ENCODE measurements at places on chromosomes 2 and 18.

DNA sequence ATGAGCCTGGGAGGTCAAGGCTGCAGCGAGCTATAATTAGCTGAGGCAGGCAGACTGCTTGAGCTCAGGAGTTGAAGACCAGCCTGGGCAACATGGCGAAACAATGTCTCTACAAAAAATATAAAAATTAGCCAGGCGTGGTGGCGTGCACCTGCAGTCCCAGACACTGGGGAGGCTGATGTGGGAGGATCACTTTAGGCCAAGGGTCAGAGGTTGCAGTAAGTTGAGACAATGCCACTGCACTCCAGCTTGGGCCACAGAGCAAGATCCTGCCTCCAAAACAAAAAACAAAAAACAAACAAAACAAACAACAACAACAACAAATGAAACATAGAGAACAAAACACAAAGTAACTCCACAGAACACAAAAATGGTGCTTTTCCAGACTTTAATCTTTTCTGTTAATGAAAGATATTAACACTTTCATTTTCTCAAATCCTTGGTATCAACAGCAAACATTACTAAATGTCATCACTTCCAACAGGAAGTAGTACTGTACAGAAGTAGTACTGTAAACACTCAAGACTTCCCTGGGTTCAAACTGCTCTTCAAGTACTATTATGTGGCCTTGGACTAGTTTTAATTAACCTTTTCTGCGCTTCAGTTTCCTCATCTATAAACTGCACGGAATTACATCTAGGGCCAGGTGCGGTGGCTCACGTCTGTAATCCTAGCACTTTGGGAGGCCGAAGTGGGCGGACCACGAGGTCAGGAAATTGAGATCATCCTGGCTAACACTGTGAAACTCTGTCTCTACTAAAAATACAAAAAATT is 27.9 kb downstream of the PUM2 start:
- no peak for DNase-seq

DNA sequence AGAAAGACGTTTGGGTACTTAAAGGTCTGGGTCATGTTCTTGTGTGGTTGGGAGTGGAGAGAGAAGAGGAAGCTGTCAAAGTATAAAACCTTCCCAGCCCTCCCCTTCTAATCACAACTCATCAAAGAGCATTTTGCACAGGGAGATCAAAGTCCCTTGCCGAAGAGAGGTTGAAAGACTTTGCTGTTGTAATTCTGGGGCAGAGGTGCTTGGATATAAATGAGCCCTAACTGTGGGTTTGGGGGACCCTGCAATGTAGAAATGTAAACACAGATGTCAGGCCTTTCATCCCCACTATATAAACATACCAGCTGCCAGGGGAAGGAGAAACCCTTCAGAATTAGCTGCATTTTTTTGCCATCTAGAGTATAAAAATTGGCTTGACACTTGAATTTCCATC is 182.1 kb downstream of the ETAA1 start:
- no peak for DNase-seq

DNA sequence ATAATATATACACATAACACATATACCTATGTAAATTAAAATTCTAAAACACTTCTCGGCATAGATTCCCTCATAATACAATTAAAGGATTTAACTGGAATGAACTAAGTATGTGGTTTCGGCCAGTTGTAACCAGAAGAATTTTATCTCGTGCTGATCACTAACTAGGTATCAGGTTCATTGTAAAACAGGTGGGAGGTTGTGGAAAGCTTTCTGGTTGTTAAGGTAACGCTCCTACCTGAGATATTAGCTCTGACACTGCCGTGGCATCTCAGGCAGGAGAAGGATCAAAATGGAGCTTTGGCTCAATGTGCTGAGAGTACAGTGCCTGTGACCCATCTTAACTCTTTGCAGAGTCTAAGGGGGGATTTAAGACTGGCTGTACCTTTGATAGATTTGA is 42.5 kb downstream of the SLC9A2 start:
- no peak for DNase-seq

DNA sequence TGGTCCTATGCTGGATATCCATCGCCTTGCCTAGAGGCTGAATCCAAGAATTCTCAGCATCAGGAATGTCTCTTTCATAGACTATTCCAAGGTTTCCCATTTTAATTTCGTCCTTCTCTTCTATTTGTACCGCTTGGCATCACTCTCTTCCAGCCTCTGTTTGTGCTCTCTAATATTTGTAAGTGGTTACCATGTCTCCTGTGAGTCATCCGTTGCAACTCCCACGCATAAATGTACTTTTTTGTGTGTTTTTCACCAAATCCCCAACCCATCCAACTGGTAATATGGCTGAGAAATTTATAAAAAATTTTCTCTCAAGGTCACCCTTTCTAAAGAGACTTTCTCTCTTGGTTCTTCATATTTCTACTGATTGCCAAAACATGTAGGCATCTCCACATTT is 21.8 kb downstream of the COLEC12 start:
- DNase-seq: no peak

- DNase-seq: no peak
These were observed 1167.5 kb downstream of the DPP10 start for GRCh38 chr2:115609978-115610377.

DNA sequence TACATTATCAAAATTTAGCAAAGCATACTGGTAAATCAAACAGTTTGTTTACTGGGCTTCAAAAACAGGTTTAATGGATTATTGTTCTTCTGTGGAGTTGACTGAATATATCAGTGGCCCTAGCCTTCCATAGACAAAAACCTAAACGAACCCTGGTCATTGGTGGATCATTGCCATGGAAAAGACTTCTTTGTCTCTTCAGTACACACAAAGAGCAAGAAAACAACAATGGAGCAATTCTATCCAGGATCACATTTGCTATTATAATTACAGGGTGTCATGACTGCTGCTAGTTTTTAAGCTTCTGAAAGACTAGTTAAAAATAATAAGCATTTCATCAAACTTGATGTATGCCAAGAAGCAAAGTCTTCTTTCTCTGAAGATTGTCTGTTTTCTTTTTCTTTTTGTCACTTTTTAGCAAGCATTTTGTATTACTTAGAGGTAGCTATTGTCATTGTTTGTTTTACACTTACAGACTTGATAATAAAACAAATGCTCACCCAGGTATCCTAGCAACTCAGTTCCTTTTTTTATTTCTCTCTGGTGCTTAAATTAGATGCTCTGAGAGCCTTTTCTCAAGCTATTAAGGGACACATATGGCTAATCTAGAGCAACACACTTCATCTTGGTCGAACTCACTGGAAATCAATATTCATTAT is 1228.7 kb upstream of the DDX18 start:
- DNase-seq: no peak

DNA sequence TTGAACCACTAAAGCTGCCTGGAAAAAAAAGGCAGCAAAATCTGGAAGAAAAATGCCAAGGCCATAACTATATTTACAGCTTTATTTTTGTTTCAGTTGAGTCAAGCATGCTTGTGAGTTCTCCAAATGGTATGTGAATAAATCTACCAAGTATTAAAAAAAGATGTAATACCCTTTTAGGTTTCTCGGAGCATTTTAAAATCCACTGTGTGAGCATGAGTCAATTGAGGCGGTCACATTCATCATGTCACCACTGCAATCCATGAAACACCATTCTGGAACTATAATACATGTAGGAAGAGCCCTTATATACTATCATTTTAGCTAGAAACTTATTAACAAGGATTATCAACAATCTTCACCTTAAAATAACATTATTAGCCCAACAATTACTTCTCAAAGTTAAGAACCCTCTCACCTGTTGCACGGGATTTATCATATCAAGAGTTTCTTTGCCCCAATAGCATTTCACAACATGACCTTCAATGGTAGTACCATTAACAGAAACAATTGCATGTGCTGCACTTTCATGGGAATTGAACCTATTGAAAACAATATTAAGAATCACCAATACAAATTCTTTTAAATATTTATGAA is 24.2 kb upstream of the C2orf42 start:
- no peak for DNase-seq

GRCh38 chr18:48929941-48930713 is 20.6 kb downstream of the SMAD7 start:
- DNase-seq: no peak

GRCh38 chr2:84925336-84925723 is 19.9 kb downstream of the TMSB10 start:
- no peak for DNase-seq

DNA sequence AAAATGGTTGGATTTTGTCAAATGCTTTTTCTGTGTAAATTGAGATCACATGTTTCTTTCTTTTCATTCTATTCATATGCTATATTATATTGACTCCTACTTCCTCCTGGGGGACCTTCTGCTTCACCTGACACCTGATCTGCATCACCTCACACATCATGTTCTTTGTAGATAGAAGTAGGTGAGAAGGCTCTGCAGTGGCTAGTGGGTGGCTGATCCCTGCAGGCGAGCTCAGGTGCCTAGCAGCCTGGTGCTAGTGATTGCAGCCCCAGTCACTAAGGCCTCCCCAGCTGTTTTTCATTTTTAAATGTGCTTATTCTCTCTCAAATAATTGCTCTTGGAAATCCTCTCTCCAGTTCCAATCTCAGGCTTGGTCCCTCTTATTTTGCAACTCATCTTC is 33.6 kb downstream of the MC4R start:
- no peak for DNase-seq

GRCh38 chr18:45688113-45688512 is 35.9 kb upstream of the SLC14A1 start:
- no peak for DNase-seq

GRCh38 chr2:74095632-74096031 is 52.1 kb downstream of the BOLA3 start:
- DNase-seq: no peak

DNA sequence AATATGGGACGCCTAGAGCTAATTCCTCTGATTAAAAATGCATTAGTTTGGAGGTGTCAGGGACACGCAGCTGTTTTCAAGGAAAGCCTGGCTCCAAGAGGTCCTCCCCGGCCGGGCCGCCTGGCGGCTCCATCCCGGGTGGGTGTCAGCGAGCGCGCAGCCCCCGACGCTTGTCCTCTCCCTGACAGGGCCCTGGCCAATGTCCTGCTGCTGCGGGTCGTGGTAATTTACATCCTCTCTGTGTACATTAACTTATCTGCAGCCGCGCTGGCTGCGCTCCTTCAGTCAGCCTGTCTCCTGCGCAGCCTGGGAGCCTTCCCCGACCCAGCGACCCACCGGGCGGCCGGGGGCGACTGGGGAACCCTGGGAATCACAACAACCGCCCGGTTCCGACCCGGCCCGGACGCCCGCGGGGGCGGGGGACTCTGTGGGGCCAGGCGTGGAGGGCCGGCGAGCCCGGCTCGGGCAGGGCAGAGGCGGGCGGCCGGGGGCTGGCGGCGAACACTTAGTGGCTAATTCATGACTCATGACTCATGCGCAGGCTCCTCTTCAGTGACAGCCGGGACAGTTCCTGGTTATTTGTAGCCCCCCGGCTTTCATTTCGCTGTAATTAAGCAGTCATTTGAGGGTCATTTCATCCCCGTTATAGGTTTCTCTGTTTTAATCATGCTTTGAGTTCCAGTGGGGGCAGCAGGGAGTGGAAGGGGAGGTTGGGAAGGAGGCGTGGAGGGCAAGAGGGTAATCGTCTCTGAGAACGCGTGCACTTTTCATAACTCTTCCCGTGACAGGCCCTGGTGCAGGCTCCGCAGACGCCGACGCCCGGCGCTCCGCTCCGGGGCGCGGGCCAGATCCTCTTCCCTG is 141.9 kb upstream of the CTAGE1 start:
- DNase-seq: no peak

GRCh38 chr2:217875556-217876252 is 127.1 kb downstream of the TNS1 start:
- no peak for DNase-seq

DNA sequence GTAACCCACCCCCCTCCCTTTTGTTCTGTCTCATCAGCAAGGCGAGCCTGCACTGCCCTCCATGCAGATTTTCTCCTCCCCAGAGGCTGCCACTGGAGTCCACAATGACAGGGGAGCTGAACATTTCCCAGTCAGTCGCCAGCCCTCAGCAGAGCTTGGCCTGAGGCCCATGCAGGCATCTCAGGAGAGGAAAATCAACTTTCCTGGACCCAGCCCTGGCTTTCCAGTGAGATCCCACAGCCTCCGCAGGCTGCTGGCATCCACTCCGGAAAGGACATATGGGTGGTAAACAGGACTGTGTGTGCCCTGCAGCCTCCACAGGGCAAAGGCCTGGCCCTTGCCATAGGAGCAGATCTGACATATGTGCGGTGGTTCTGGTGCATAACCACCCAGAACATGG is 253.8 kb downstream of the TNS1 start:
- no peak for DNase-seq

DNA sequence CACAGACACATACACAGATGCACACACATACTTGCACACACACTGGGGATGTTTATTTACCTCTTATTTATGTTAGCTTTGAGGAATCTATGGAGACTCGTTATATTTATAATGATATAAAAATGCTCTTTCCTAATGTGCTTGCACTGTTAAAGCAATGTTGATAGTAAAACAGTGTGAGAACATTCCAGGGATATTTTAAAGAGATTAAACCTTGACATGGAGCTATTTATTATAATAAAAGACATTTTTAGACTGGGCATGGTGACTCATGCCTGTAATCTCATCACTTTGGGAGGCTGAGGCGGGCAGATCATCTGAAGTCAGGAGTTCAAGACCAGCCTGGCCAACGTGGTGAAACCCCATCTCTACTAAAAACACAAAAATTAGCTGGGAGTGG is 557.3 kb upstream of the ZNF804A start:
- no peak for DNase-seq

GRCh38 chr2:219632760-219633105 is 5.3 kb downstream of the SLC4A3 start:
- DNase-seq: no peak
